ENCODE measurements at places on chromosomes 6 and 20.

DNA sequence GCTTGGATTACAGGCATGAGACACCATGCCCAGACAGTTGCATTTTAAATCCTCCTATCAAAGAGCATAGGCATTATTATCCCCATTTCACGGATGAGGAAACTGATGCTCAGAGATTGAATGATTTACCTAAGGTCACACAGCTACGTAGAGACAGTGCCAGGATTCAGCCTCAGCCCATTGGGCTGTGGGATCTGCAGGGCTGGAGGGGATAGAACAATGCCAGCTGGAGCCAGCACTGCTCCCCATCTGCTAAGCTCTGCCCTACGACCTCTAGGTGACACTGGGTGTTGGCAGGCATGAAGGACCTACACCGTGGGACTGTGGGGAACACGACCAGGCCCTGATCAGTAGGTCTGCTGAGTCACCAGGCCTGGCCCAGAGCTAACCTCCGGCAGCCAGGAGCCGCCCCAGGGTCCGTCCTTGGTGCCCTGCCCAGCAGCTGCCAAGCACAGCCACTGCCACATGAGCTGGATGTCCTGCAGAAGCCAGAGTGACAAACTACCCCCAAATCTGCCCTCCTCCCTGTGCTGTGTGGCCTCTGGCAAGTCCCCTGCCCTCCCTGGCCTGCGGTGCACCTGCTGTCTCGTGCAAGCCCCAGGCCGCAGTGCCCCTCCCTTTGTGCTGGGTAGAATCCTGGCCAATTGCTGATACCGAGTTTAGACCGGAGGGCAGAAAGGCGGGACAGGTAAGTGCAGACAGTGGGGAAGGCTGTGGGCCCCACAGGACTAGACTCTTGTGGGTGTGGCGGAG lies 47.6 kb upstream of the PTGIS start:
- no peaks in the 10 kb centered on the region for H3K27me3 ChIP-seq
- no peak for DNase-seq
- H3K36me3 ChIP-seq: no peaks in the 10 kb centered on the region
- H3K4me3 ChIP-seq: no peak overlapping the region

DNA sequence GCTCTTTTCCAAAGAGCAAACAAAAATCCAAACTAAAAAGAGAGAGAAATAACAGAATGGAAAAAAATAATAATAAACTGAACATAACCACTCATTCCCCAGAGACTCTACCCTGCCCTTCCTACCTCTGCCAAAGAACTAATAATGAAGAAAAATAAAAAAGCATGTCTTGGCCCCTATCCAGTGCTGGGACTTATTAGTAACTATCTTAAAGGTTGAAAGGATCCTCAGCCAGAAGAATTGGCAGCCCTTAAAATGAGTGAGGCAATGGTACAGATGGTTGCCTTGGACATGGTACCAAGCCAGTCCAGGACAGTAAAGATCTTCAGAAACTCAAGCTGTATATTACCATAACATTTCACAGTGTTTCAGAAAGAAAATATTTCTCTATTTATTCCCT lies 279.3 kb downstream of the HACE1 start:
- H3K4me3 ChIP-seq: no peak overlapping the region
- no peak for DNase-seq
- no peaks in the 10 kb centered on the region for H3K4me1 ChIP-seq
- H3K27ac ChIP-seq: no peak overlapping the region
- no peaks in the 10 kb centered on the region for H3K36me3 ChIP-seq

DNA sequence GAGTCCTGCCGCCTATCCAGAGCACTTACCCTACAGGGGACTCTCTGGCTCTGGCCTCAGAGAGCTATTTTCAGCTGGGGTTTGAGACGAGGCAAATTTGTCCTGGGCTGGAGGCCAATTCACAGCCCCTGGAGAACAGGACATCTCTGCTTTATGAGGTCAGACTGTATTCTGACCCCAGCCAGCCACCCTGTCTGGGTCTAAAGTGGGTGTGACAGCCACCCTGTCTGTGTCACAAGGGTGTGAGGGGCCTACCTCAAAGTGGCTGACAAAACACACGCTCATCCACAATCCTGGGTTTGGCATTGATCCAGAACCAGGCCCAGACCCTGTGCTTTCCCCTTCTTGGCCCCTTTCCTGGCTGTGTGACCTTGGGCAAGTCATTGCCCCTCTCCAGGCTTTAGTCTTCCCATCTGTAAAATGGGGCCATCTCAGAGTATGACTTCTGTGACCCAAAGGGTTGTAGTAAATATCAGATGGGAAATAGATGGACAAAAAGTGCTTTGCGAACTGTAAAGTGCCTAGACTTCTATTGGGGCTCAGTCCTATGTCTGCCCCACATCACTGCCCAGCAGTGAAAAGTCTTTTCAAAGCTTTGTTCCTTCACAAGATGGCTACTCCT lies 44.1 kb upstream of the TGM2 start:
- peaks cover 10% of the 10 kb centered on the region for H3K27me3 ChIP-seq
- H3K36me3 ChIP-seq: no peaks in the 10 kb centered on the region
- no peak overlapping the region for H3K27ac ChIP-seq
- DNase-seq: no peak
- H3K4me3 ChIP-seq: no peak overlapping the region

DNA sequence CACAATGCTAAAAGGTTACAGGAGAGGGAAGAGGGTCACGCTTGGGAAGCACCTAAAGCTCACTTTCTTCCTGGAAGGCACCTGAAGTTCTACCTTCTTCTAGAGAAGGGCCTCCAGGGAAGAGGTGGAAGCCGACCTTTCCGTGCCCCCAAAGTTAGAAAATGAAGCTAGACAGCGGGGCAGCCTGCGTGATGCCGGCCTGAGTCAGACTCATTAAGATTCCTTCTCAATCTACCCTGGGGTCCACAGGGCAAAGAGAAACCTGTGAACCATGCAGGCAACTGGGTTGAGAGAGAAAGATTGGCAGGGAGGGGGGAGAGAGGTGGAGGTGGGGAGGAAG lies 54.8 kb upstream of the CCDC167 start:
- H3K36me3 ChIP-seq: no peaks in the 10 kb centered on the region
- peaks cover 12% of the 10 kb centered on the region for H3K4me1 ChIP-seq
- H3K27ac ChIP-seq: no peak overlapping the region

GRCh38 chr6:116335612-116336215 lies 35.0 kb upstream of the DSE start:
- peaks cover 2% of the 10 kb centered on the region for H3K27me3 ChIP-seq
- H3K36me3 ChIP-seq: no peaks in the 10 kb centered on the region
- no peaks in the 10 kb centered on the region for H3K4me1 ChIP-seq
- H3K4me3 ChIP-seq: no peak overlapping the region

DNA sequence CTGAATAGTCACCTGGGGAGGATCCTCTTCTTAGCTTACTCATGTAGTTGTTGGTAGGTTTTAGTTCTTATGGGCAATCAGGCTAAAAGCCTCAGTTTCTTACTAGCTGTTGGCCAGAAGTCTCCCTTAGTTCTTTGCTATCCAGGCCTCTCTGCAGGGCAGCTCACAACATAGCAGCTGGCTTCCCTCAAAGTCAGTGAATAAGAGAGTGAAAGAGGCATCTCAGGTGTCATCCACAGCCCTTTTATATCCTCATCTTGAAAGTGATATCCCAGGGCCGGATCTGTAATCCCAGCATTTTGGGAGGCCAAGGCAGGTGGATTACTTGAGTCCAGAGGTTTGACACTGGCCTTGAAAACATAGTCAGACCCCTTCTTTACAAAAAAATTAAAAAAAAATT lies 42.1 kb upstream of the FOXA2 start:
- H3K4me1 ChIP-seq: no peaks in the 10 kb centered on the region
- DNase-seq: no peak
- H3K36me3 ChIP-seq: no peaks in the 10 kb centered on the region
- H3K27ac ChIP-seq: no peak overlapping the region

- H3K4me3 ChIP-seq: no peak overlapping the region
- H3K27ac ChIP-seq: no peak overlapping the region
- no peaks in the 10 kb centered on the region for H3K36me3 ChIP-seq
- peaks cover 2% of the 10 kb centered on the region for H3K4me1 ChIP-seq
- peak; percentile 40 for DNase-seq
- peaks cover 62% of the 10 kb centered on the region for H3K27me3 ChIP-seq
Observed at GRCh38 chr6:1596088-1596852, 13.4 kb upstream of the FOXC1 start.

- H3K27me3 ChIP-seq: peaks cover 4% of the 10 kb centered on the region
- no peaks in the 10 kb centered on the region for H3K36me3 ChIP-seq
- H3K4me3 ChIP-seq: no peak overlapping the region
- no peaks in the 10 kb centered on the region for H3K4me1 ChIP-seq
- no peak overlapping the region for H3K27ac ChIP-seq
Observed at GRCh38 chr6:170485159-170485558, 67.9 kb downstream of the PSMB1 start.

DNA sequence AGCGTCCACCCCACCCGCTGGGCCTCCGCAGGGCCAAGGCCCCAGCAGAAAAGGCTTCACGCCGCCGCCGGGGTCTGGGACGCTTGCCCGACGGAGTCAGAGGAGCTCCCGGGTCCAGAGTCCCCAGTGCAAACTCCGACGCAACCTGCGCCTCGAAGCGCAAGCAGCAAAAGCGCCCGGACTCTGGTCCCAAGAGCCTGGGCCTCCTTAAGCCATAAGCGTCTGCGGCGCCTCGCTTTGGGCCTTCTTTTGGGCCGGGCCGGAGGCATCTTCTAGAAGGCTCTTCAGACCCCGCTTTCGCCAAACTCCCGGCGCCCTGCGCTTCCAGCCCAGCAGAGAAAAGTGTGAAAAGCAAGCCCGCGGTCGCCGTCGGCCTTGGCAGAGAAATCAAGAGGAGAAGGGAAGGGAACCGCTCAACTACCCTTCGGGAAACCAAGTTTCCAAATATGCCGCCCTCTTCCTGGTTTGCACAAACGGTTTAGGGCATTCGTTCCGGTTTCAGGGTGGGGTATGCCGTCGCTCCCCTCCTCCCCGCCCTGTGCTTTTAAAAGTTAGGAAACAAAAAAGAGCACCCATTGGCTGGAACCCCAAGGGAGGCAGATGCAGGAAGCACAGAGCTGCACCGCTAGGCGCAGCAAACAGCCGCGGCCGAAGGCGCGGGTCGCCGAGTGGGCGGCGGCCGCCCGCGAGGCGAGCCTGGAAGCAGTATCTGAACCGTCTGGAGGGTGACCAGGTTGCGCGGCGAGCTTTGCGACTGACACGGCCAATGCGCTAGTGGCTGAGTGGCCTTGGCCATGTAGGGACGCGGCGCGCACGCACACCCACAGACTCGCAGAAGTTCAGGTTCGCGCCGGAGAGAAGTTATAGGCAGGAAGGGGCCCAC lies 1.2 kb downstream of the TBX18 start:
- H3K27ac ChIP-seq: peak overlapping the region; percentile 49
- H3K27me3 ChIP-seq: peaks cover 63% of the 10 kb centered on the region
- peaks cover 6% of the 10 kb centered on the region for H3K4me1 ChIP-seq
- no peaks in the 10 kb centered on the region for H3K36me3 ChIP-seq

DNA sequence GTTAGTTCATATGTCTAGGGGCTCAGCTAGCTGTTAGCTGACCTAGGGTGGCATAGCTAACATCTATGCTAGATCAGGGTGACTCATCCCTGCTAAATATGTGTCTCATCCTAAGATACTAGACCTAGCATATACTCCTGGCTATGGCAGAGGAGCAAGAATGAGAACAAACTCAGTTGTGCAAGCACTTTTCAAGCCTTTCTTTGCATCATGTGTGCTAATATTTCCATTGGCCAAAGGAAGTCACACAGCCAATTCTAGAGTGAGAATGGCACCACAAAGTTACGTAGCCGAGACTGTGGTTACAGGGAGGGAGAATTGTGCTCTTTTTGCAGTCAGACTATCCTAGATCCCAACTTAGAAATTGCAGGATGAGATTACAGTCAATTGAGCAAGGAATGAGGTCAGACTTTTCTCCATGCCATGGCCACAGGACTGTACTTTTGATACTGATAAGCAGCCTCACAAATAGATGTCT lies 78.7 kb downstream of the PLCB4 start:
- no peaks in the 10 kb centered on the region for H3K36me3 ChIP-seq
- no peak overlapping the region for H3K4me3 ChIP-seq
- H3K4me1 ChIP-seq: no peaks in the 10 kb centered on the region
- no peaks in the 10 kb centered on the region for H3K27me3 ChIP-seq
- H3K27ac ChIP-seq: no peak overlapping the region
- DNase-seq: no peak

DNA sequence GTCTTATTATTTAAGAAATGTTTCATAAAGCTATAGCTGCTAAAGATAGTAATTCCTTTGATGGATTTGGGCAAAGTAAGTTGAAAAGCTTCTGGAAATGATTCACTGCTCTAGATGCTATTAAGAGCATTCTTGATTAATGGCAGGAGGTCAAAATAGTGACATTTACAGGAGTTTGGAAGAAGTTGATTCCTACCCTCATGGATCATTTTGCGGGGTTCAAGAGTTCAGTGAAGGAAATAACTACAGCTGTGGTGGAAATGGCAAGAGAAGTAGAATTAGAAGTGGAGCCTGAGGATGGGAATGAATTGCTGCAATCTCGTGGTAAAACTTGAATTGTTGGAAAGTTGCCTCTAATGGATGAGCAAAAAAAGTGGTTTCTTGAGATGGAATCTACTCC lies 316.1 kb downstream of the UTRN start:
- H3K36me3 ChIP-seq: peaks cover 46% of the 10 kb centered on the region
- H3K4me1 ChIP-seq: peaks cover 38% of the 10 kb centered on the region
- no peak overlapping the region for H3K4me3 ChIP-seq
- DNase-seq: no peak
- no peak overlapping the region for H3K27ac ChIP-seq

DNA sequence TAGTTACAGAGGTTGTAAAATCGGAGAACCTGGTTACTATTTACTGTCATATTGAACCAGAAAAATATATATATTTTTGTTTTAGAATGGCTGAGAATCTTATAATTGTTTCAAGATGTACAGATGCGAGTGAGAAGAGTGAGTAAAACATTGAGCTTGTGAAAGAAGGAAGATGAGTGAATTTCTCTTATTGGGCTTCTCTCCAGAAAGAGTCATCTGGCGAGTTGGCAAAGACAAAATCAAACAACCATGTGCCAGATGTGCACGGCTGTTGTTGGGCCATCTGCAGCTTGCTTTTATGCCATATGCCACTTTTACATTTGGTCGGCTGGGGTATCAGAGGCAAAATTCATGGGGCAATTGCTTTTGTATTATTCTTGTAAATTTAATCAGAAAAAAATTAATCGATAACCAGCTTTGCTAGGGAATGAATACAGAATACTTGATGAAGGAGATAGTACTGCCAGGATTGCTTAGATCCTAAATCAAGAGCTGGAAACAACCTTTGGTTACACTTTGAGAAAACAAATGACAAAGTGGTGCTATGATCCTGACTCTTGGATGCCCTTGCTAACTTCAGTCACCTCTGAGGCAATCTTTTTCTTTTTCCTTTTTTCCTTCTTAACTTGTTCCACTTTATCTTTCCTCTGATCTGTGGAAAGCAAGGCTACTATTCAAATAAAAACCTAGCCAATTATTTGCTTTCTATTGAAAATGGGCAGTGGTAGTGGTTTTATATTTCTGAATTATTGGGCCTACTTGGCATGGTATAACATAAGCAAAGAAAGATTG lies 97.1 kb upstream of the GRIK2 start:
- H3K4me3 ChIP-seq: no peak overlapping the region
- H3K36me3 ChIP-seq: no peaks in the 10 kb centered on the region
- H3K27me3 ChIP-seq: no peaks in the 10 kb centered on the region
- DNase-seq: no peak
- H3K27ac ChIP-seq: no peak overlapping the region

All from T-helper 2 cell treated with Interferon-gamma antibody and Interleukin-4, amounts not matched to agents 5 μg/mL and 100 μg/mL, for 36 hours (primary cell).